Cardiac muscle cell (in vitro differentiated cells and primary cell): ENCODE measurements at places on chromosomes 1 and 21. TPM values are rescaled to one million over a fixed set of nuclear protein-coding genes. Genes with fewer than 3 reads are reported as not detected.
A peak's percentile ranks its signal among the peaks of the same experiment; 100 is the strongest.

DNA sequence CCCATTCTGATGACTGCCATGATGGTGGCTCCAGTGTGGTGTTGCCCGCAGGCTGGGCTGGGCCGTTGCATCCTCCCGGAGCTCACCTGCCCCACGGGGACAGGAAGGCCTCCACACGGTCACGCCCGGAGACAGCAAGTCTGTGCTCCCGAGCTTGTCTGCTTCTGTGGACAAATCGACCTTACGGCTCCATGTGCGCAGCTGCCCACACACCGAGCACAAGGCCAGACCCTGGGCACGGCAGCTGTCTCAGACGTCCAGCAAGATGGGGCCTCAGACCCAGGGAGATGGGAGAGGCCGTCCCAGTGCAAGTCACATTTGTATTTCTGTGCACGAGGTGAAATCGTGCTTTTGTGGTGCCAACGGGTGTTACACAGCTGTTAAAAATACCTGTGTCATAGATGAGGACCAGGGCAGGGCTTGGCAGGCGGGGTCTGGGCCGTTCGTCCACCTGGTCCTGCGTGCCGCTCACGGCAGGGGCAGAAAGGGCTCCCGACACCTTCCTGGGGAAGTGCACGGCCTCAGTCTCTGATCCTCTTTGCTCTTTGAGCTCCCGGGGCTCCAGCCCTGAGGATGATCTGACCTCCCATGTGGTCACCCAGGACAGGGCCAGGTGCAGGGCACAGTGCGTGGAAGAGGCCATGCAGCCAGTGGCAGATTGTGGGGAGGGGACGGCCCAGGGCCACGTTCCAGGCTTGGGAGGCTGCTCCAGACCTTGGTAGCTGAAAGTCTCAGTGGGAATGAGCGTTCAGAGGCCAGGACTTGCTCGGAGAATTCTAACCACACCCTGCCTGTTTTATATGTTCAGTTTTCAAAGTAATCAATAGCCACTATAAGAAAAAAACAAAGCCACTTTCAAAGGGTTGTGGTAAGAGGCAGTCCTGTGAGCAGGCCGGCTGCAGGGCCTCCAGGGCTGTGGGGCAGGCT lies 13.5 kb downstream of the COL6A1 start:
- no peak for DNase-seq

GRCh38 chr1:22416555-22417454 lies 34.8 kb upstream of the ZBTB40 start:
- peak; percentile 88 for DNase-seq

DNA sequence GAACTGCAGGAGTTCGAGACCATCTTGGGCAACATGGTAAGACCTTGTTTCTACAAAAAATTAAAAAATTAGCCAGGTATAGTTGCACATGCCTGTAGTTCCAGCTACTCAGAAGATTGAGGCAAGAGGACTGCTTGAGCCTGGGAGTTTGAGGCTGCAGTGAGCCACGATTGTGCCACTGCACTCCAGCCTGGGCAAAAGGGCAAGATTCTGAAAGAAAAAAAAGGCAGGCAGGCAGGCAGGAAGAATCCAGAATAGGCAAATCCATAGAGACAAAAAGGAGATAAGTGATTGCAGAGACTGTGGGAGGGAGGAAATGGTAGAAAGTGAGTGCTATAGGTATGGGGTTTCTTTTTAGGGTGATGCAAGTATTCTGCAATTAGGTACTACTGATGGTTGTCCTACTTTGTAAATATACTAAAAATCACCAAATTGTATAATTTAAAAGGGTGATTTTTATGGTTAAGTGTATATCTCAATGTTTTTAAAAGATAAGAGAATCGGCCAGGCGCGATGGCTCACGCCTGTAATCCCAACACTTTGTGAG lies 29.4 kb downstream of the ZZZ3 start:
- DNase-seq, result no peak

DNA sequence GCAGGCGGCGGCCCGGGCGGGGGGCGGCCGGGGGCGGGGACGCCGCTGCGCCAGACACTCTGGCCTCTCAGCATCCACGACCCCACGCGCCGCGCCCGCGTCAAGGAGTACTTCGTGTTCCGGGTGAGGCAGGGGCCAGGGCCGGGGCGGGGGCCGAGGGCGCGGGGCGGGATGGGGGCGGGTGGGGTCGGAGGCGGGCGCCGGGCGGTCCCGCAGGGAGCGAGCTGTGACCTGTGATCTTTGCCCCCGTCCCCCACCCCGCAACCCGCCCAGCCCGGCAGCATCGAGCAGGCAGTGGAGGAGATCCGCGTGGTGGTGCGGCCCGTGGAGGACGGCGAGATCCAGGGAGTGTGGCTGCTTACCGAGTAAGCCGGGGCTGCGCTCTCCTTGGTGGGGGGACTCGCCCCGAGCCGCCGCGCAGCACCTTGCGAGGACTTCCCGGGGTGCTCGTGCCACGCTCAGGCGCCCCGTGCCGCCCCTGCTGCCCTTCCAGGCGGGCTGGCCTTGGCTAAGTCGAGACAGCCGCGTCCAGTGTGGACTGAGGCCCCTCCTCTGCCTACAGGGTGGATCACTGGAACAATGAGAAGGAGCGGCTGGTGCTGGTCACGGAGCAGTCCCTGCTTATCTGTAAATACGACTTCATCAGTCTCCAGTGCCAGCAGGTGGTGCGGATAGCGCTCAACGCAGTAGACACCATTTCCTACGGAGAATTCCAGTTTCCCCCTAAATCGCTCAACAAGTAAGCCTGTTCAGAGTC lies 514 bp downstream of the TPRG1L start:
- DNase-seq, result peak; percentile 58

GRCh38 chr1:54547601-54548388 lies at the start of gene ACOT11:
ACOT11 (plus strand) TSS chr1:54548228; CDS start chr1:54548310, 82 bp downstream.
- DNase-seq, result peak; percentile 87

DNA sequence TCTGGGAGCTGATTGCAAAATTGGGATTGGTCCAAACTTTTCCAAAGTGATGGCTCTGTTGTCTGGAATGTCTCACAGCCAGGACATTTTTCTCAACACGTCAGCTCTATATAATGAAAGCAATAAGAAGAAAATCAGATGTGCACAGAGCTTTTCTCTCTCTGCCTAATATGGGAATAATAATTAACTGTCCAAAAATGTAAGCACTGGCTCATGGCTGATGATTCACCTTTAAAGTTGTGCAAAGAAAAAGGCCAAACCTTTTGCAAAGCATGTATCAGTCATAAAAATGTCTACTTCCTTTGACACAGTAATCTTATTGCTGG lies 30.4 kb downstream of the ZNF281 start:
- peak; percentile 91 for DNase-seq

- DNase-seq, result no peak
Measured at GRCh38 chr21:15753741-15754140, 24.0 kb downstream of the USP25 start.

GRCh38 chr1:23553231-23554126 lies 5.8 kb downstream of the ID3 start:
- DNase-seq, result no peak

DNA sequence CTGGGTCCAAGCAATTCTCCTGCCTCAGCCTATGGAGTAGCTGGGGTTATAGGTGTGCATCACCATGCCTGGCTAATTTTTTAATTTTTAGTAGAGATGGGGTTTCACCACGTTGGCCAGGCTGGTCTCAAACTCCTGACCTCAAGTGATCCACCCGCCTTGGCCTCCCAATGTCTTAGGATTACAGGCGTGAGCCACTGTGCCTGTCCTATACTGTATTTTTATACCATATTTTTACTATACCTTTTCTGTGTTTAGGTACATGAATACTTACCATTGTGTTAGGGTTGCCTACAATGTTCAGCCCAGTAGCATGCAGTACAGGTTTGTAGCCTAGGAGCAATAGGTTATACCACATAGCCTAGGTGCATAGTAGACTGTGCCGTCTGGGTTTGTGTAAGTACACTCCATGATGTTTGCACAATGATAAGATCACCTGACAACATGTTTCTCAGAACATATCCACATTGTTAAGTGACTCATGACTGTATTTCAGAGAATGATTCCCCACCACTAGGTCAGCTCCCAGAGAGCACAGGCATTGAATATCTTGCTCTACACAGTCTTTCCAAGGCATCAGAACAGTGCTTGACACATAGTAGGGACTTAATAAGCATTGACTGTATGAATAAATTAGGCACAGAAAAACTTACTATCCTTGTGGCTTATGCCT lies 6.0 kb upstream of the CITED4 start:
- DNase-seq, result no peak

GRCh38 chr1:15341634-15342407 lies 67.9 kb upstream of the EFHD2 start:
- DNase-seq, result no peak

DNA sequence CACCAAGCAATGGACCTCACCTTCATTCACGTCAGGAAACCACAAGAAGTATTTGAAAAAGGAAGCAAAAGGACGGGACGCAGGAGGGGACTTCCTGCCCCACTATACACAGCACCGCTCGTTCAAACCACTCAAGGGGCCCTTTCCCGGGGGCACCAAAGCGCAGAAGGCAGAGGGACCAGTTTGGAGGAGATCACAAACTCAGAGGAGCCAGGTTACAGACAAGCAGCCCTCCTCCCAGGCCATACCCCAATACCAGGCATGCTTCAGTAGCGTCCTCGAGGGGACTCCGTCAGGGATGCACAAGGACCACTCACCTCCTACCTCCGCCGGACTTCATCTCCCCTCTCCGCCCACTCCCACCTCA lies 685 bp downstream of the CRTC2 start:
- DNase-seq, result no peak

DNA sequence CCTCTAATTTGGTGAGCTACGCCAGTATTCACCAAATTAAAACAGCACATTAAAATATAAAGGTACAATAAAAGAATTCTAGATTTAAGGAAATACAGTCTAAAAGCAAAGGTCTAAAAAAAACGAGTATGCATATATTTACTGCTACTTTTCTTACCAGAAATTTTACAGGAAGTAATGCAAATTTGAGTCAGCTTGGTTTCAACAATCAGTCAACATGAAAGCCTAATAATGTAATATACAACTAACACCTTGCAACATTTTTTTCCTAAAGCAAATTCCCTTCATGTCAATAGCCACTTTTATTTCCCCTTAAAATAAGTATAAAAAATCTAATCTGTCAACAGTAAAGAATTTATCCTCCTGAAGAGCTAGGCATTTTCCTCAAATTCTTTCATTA lies 11.9 kb downstream of the PTP4A2 start:
- no peak for DNase-seq

- DNase-seq, result no peak
Measured at GRCh38 chr1:7646164-7646563, 124.9 kb upstream of the VAMP3 start.

GRCh38 chr1:180250883-180251509 lies 20.9 kb downstream of the LHX4 start:
- no peak for DNase-seq

DNA sequence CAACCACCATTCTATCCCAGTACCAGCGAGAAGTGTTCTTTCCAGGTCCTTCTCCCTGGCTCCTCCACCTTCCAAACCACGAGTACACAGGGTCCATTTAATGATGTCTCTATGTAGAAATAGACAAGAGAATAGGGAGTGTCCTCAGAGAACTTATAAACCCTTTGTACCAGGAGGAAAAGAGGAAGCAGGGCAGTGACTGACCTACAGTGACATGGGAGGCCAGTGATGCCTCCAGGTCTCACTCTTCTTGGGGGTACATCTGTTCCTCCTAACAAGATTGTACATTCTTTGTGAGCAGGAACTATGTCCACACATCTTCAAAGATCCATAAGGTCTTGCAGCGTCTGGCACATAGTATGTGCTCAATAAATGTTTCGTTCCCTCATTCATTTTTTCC lies 18.7 kb upstream of the FMOD start:
- DNase-seq, result no peak

DNA sequence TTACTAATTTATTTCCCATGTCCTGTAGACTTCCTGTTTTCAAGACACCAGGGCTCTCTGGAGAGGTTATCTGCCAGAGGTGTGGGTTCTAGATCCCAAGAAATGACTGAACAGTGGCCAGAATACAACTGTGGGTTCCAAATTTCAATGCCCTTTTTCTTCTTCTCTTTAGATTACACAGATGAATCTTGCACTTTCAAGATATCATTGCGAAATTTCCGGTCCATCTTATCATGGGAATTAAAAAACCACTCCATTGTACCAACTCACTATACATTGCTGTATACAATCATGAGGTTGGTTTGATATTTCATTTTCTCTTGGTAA lies 15.0 kb downstream of the IFNAR2 start:
- DNase-seq, result no peak

DNA sequence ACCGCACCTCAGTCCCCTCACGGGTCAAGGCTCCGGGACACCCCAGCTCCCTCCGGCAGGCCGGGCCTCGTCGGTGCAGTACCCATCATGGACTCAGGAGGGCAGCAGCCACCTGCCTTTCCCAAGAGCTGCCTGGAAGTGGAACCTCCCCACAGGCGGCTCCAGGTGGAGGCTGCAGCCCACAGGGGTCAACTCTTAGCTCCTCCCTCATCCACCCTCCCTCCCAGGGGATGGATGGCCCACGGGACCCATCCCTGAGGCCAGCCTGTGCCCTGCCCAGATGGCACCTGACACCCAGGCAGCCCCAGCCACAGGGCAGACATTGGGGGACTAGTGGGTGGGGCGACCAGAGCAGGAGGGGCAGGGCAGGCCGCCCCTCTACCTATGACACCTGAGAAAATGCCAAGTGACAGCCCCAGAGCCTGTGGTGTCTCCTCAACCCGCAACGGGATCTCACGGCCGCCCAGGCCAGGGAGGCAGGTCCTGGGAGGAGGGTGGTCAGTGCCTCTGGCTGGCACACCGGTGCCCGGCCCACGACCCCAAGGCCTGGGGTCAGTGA lies 1.2 kb upstream of the ARHGEF16 start:
- peak; percentile 82 for DNase-seq

GRCh38 chr1:116066868-116067565 lies 44.2 kb upstream of the MAB21L3 start:
- DNase-seq, result peak; percentile 81

DNA sequence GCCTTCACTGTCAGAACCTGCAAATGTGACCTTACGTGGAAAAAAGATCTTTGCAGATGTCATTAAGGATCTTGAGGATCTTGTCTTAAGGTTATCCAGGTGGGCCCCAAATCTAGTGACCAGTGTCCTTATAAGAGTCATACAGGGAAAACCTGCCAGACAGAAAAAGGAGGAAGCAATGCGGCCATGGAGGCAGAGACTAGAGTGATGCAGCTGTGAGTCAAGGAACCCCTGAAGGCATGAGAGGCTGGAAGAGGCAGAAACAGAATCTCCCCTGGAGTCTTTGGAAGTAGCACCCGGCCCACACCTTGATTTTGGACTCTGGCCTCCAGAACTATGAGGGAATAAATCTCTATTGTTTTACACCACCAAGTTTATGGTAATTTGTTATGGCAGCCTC lies 36.5 kb upstream of the DNASE2B start:
- no peak for DNase-seq

The TCHH gene
- total RNA-seq, result not detected in 2 replicates

The CR1L gene
- total RNA-seq, result not detected in 2 replicates

The KCNE2 gene
- 1.7 TPM in 1 of 2 replicates, not detected in the other for total RNA-seq

The FCRL3 gene
- not detected in 2 replicates for total RNA-seq

The PLA2G2F gene
- total RNA-seq, result not detected in 2 replicates

The CRP gene
- not detected in 2 replicates for total RNA-seq

The POLR3C gene
- 31.4 and 34.9 TPM in 2 replicates for total RNA-seq

The PRAMEF7 gene
- not detected in 2 replicates for total RNA-seq

The CSF1 gene
- 5.0 and 5.7 TPM in 2 replicates for total RNA-seq
